ENCODE measurements at places on chromosomes 6 and 20.

DNA sequence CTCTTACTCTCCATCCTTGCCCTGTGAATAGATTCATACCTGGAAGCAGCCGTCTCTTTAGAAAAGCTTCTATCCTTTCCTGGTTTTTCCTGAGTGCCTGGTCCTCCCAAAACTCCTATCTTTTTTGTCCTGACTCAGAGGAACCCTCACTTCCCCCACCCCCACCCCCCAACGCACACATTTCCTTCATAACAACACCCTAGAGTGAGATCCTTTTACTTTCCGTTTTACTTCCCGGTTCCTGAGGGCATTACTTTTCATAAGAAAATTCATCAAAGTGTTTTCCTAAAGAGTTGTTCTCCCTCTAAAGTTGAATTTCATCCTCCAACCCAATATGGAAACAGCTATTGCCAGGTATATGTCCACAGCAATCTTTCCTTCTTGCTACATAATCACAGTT is 327.0 kb downstream of the NRN1 start:
- DNase-seq, result no peak

DNA sequence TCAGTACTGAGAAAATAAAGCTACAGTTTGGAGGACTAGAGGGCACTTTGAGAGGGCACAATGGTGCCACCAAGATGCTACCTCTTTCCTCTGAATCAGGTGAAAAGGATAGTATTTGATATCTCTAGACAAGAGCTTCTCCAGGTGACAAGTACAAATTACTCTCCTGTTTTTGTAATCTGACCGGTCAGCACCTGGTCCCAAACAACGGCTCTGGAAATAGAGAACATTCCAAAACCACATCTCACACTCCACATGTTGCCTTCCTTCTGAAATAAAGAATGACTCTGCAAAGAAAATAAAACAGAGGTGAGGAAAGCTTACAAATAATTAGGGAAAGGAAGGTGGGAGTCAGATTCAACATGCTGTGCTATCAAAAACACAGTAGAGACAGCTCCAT is 51.3 kb upstream of the CITED2 start:
- no peak for DNase-seq

- DNase-seq, result no peak
Measured at GRCh38 chr6:112636650-112637262, 289.6 kb downstream of the RFPL4B start.

- DNase-seq, result peak; percentile 50
Measured at GRCh38 chr6:35496841-35497570, at the start of gene TEAD3. TEAD3 (minus strand) TSS chr6:35497079.

DNA sequence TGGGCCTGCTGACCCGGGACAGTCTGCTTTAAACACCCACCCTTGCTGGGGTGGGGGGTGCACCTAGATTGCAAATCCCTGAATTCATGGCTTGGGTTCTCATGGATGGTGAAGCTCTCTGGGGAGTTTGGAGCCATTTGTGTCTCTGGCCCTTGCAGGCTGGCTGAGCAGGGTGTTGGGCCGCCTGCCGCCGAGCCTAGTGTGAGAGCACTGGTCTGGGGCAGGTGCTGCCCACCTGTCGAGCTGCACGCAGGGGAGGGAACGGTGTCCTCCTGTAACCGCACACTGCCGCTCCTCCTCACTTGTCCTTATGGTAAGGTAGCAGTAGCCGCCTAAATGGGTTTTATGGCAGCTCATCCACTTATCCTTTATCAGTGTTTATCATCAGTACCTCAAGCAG is 143.9 kb downstream of the DTNBP1 start:
- DNase-seq, result no peak

DNA sequence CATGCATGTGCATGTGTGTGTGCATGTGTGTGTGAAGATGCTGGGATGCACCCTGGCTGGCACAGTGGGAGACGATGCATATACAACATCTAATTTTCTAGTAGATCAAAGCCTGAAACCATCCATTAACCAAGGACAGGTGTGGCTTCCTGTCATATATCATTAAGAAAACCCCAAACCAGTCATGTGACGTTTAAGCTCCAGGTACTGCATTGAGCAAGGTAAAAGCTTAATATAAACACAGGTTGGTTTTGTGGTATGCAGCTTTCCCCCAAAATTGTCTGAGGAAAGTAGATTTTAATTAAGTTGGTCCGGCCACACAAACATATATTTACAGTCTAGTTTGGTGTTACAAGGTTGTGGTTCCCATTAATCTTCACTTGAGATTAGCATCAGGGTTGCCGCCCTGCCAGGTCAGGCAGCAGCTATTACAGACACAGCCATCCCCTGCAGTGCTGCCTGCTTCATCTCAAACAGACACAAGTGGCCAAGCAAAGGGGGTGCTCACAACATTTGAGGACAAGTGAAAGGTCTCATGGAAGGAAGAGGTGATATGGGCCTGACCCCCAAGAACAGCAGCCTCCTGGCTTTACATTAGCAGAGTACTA is 48.6 kb upstream of the NAA20 start:
- no peak for DNase-seq

- no peak for DNase-seq
Measured at GRCh38 chr6:16851758-16852157, 90.5 kb upstream of the ATXN1 start.

DNA sequence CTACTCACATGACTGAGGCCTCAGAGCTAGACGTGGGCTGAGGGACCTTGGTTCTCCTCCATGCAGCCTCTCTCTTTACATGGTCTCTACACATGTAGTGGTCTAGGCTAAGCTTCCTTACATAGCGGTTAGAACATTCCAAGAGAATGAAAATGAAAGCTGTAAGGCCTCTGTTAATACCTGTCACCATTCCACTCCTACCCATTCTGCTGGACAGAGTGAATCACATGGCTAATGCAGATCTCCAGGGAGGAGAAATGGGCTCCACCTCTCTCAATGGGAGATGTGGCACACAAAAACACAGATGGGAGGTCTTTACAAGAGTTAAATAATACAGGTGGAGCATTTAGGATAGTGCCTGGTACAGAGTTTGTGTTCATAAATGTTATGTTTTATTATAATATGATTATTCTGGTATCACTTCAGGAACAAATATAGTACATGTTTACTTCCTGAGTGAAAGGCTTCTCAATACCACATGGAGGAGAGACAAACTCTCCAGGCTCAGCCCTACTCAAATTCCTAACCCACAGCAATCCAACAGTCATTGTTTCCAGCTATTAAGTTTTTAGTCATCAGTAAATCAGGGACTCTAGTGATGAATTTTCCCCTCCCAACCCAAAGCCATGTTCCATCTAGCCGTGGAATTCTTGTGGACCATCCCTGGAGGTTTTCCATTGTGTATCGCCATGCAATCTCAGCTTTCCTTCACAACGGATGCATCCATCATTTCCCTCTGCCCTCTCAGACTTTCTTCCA is 57.9 kb downstream of the ISM1 start:
- DNase-seq, result no peak

GRCh38 chr6:105191351-105191750 is 11.5 kb upstream of the POPDC3 start:
- no peak for DNase-seq

DNA sequence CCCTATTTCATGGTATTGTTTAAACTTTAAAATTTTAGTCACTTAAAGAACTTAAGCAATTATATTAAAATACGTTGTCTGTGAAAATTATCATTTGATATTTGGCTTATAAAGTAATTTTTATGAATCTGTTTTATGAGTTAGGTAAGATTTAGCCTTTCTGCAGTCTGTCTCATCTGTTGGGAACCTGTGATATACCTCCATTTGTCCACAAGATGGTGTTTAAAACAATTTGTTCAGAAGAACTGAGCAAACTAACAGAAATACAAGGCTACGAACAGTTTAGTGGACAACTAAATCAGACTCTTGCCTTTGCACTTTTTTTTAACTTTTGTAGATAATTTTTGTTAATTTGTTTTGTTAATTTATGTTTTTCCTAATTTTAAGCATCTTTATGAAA is 92.4 kb downstream of the COL9A1 start:
- no peak for DNase-seq

DNA sequence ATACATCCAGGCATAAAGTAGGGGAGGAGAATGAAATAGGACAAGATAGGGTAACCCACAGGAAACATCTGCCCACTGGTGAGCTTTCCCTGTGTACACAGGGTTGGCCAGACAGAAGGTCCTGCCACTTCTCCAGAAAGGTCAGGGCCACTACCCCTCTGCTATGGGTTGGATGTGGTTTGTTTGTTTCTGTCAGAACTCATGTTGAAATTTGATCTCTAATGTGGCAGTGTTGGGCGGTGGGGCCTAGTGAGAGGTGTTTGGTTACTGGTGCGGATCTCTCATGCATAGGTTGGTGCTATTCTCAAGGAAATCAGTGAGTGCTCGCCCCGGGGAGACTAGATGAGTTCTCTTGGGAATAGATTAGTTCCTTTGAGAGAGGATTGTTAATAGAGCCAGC is 15.6 kb upstream of the MAS1 start:
- no peak for DNase-seq

DNA sequence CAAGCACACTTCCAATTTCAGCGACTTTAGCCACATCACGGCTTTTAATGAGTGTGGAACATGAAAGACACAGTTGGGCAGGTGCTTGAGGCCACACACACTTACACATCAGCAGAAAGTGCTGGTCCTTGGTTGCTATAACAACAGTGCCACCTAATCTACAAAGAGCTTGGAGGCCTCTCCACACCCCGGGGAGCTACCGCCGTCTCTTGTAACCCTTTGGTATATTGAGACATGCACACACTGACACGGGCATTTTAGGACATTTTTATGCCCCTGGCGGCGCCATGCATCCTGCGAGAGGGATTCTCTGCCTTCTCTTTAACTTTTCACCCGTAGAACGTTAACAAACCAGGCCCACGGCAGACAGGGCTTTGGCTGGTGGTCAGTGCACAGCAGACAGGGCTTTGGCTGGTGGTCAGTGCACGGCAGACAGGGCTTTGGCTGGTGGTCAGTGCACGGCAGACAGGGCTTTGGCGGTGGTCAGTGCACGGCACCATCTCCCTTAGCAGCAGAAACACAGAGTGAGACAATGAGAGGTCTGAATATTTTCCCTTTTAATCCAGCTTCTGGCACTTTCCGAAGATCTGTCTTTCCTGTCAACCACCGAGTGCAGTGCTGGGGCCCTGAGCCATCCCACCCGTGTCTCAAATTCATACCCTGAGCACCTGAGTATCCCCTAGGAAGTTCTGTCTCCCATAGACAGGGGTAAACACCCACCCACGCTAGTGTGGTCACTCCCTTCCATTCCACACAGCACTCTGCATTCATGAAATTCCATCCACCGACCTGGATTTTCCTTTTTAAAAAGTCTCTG is 116.6 kb upstream of the RPS6KA2 start:
- DNase-seq, result no peak

DNA sequence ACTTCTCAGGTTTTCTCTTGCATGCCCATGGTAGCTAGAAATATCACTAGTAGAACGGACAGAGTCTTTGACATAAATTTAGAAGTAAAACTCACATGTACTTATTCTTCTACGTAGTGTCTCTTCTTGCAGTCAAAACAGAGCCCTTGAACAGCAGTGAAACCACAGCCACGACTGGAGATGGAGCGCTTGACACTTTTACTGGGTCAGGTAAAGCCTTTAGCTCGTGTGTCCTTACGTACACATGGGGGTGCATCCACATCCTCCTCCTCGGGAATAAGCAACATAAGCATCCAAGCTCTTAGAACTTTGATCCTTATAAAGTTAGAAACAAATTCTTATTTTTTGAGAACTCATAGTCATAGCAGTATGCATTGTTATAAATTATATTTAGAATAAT is 215.3 kb downstream of the EYA4 start:
- DNase-seq, result no peak

DNA sequence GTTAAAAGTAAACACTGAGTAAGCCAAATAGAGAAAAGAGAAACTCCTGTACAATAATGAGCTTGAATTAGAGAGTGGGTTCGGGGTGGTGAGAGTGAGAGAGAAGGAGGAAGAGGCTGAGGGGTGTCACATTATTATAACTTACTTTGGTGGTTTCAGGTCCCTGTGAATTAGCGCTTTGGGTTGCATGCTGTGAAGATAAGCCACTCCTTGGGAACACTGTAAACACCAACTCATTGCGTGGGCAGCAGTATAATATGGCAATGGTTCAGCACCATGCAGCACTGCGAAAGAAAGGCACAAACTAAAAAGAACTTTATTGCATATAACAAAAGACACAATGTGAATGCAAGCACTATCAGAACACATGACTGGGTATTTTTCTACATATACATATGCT is 26.9 kb downstream of the MAP3K7 start:
- no peak for DNase-seq

DNA sequence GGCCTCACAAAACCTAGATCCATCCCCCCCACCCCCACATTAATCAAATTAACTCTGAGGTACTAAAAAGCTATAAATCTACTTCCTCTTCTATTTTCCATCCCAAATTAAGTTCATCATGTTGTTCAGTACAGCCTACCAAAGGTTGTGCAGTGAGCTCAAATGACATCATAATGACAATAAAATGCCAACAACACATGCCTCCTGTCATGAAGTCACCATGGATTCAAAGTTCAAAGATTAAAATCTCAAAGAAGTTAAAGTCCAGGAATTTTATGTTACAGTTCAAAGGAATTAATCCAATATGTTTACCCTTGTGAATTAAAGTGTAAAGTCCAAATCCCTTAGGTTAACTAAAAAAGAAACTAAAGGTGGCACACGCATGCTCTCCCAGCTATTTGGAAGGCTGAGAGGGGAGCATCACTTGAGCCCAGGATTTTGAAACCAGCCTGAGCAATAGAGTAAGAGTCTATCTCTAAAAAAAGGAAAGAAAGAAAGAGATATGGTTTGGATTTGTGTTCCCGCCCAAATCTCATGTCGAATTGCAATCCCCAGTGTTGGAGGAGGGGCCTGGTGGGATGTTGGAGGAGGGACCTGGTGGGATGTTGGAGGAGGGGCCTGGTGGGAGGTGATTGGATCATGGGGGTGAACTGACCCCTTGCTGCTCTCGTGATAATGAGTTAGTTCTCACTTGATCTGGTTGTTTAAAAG is 25.7 kb upstream of the SIRT5 start:
- DNase-seq, result no peak

DNA sequence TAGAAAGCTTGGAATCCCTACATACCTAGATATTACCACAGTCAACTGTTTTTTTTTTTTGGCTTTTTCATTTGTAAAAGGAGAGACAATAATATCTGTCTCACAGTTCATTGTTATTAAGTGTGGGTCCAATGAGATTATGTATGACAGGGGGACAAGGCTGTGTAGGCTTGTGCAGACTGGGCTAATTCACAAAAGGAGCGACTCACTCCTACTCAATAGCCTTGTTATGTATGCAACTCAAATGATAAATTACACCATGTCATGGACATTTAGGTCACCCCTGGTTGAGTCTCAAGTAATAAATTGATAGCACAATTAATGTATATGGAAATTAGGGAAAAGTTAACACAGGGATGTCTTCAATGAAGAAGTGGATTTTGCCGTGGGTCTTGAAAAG is 208.2 kb upstream of the MAP3K7 start:
- no peak for DNase-seq

GRCh38 chr20:2469991-2470422 is 582 bp downstream of the SNRPB start:
- peak; percentile 68 for DNase-seq

- no peak for DNase-seq
Measured at GRCh38 chr6:153087436-153087835, 43.6 kb downstream of the RGS17 start.

- no peak for DNase-seq
Measured at GRCh38 chr6:79548304-79548703, 11.1 kb upstream of the LCA5 start.
